ENCODE measurements at places on chromosomes 2 and 18.

DNA sequence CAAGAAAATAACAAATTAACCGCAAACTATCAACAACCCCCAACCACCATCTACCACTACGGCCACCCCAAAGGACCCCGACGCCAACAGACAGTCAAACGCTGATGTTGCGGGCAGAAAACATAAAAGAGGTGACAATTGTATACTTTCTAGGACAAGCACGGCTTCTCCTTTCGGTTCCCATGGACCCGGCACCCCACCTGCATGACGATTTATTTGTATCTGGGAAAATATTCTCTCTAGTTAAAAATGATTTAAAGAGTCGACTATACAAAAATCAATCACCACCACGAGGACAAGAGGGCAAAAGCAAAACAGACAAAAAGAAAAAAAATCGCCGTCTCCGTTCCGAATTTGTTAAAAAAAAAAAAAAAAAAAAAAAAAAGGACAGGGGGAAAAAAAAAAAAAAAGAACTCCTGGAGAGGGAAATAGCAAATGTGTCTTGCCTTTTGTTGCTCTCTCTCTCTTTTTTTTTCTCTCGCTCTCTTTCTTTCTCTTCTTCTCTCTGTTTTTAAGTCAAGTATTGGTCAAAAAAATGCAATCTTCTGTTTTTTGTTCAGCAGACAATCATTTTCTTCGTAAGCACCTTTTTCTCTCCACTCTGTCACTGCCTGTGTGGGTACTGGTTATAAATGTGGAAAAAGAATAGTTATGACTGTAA lies 3.6 kb downstream of the SIX3 start:
- no peak for DNase-seq

DNA sequence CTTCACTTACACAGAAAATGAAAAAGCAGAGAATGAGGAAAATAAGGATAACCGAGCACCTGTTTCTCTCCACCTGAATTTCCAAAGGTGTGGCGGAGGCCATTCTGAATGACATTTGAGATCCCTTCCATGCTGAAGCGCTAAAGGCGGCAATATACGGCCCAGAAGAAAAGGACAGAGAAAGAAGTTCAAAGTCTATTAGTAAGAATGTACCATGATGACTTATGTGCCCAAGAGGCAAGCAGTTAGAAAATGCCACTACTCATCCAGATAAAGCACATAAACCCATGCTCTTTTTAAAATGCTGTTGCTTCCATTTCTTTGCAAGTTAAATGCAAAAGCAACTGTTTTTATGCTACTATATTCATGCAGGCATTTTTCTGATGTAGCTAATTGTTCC lies 37.2 kb downstream of the FEZ2 start:
- DNase-seq, result no peak

DNA sequence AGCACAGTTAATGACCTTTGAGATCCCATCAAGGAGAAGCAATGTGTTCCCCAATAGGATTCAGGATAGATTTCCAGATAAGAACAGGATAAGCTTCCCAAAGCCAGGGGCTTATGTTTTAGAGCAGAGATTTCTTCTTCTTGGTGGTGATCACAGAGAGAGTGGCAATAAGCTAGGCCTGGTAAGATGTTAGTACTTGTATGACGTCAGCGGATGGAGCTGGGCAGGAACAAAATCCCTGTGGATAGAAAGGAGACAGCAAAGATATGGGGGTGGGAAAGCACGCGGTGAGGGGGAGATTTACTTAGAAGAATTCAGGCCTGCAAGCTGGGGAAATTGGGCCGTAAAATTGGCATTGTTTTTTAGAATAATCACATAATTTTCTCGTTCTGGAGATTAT lies 323.0 kb downstream of the MTX2 start:
- DNase-seq, result no peak

- no peak for DNase-seq
Observed at GRCh38 chr2:130252880-130253645, 54.8 kb upstream of the TUBA3E start.

GRCh38 chr2:99865818-99866676 lies 276.3 kb downstream of the AFF3 start:
- no peak for DNase-seq

DNA sequence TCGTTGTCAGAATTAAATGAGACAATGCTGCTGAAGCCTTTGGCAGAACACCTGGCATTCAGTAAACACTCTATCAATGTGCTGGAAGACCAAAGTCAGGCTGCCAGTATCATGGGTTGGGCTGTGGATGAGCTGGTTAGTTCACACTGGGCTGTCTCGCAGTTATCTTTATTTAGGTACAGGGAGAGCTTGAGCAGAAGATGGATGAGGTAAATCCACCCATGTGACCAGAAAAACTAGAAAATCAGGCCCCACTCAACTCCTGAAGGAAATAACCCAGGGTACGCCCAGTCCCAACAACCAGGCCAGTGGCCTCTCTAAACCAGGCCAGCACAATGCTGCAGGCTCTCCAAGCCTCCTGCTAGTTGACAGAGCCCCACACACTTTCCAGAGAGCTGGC lies 330.3 kb downstream of the TNS1 start:
- DNase-seq, result no peak

All from AG04449 (cell line).